ENCODE measurements at places on chromosomes 7 and 10.
A peak's percentile ranks its signal among the peaks of the same experiment; 100 is the strongest.

DNA sequence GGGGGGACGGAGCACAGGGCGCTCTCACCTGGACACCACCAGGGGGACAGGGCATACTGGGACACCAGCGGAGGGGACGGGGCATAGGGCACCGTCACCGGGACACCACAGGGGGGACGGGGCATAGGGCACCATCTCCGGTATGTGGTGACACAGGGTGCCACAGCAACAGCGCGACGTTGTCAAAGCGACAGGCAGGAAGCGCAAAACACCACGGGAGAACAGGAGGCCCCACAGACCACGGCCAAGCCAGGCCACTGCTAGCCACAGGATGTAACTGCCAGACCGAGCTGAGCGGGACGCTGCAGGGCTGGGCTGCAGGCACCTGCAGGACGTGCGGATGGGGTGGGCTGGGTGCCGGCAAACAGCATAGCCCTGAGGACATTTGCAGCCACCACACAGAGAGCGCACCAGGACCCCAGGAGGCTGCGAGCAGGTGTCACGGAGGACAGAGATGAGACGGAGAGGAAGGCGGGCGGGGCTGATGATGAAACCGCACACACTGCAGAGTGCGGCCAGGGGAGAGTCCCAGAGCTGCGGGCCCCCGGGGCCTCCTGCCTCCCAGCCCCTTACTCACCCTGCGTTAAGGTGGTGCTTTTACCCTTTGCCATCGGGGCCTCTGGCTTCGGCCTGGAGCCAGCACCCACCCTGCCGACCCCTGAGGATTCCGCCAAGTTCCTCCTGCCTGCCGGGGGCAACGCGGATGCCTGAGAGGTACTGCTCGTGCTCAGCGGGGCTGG lies 17.5 kb downstream of the MICALL2 start:
- DNase-seq: no peak

DNA sequence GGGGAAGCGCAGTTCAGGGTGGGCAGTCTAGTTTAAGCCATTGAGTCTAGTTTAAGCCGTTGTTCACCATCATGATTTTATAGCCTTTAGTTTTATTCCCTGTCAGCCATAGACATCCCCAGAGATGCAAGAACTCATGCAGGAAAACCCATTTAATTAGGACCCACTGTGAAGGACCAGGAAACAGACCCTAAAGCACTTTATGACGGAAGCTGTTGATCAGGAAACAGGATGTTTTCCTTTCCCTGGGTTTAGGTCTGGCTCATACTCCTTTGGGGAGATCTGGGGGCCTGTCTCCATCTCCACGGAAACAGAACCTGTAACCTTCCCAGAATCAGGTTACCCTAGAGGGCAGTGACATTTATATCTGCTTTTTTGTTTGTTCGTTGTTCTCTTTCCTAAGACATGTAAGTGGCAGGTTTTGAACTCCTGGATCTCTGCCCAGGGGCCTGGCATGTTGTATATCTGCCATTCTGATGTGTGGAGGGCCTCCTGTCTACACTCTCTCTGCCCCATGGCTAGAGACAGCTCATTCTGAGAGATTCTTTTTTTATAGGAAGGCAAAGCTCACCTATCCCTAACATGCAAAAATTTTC lies 657.2 kb upstream of the GALNT17 start:
- DNase-seq: no peak

DNA sequence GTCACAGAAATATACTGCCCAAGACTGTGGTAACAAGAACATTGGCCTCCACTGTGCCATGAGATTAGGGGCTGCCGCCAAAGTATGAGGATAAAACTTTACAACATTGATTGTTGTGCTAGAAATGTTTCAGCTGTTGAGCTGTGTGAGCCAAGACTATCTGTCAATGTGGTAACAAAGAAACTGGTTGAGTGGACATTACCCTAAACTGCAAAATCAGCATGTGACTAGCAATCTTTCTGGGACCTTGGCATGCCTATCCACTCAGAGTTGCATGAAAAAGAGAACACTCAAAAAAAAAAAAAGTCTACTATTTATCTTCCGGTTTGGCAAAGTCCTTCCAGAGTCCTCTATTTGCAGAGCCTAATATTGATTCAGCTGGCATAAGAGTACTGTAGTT lies 605.6 kb upstream of the CNTNAP2 start:
- no peak for DNase-seq

GRCh38 chr7:92876836-92877235 lies 40.5 kb upstream of the CDK6 start:
- DNase-seq: no peak

DNA sequence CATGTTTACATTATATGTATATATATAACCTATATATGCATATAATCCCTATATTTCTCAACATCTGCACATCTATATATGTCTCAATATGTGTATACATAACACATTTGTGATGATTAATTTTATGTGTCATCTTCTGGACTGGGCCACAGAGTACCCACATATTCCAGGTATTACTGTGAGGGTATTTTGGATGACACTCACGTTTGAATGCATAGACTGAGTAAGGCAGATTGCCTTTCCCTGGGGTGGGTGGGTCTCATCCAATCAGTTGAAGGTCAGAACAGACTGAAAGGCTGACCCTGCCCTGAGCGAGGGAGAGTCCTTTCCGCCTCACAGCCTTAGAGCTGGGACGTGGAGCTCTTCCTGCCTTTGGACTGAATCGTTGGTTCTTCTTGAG lies 295.2 kb upstream of the PFKP start:
- no peak for DNase-seq

DNA sequence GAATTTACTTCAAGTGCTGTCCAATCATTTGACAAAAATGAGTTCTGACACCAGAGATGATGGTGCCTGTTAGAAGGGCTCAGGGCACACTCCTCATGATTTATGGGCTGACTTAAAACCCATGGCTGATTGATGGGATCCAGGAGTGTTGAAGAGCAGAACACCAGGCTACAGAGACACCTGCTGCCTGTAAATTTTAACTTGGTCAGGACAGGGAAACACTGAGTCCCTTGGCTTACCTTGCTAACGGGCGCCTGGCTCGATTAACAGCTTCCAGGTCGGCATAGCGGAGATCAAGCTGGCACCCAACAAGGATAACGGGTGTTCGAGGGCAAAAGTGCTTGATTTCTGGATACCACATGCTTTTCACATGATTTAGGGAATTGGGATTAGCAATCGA lies 51.4 kb downstream of the RHOBTB1 start:
- no peak for DNase-seq

DNA sequence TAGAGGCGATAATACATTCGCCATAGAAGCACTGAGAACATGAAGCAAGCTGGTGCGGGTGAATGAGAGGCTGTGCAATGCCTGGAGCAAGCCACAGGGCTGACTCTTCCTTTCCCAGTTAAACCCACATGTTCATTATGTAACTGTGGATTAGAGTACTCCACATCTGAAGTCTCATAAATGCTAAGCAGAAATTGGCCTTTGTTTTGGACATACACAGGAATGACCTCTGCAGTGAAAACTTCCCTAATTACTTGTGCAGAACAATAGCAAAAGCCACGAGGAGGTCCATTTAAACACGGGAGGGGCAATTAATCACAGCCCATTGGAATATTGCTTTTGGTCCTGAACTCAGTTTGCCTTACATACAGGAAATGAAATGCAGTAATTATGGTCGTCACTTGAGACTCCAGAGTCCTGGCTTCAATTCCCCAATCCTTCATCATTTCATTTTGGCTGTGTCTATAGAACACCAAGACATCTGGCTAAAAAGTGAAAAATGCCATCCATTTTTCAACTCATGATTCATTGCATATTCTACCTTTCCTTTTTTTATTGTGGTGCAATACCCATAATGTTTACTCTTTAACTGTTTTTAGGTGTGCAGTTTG lies 78.7 kb upstream of the CXCL12 start:
- peak; percentile 80 for DNase-seq

DNA sequence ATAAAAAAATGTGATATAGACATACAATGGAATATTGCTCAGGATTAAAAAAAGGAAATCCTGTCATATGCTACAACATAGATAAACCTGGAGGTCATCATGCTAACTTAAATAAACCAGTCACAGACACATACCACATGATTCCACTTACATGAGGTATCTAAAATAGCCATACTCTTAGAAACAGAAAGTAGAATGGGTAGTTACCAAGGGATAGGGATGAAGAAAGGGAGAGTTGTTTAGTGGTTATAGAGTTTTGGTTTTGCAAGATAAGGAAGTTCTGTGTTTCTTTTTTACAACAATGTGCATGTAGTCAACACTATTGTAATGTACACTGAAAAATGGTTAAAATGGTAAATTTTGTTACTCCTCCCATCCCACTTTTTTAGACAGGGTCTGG lies 30.5 kb downstream of the BICC1 start:
- no peak for DNase-seq

DNA sequence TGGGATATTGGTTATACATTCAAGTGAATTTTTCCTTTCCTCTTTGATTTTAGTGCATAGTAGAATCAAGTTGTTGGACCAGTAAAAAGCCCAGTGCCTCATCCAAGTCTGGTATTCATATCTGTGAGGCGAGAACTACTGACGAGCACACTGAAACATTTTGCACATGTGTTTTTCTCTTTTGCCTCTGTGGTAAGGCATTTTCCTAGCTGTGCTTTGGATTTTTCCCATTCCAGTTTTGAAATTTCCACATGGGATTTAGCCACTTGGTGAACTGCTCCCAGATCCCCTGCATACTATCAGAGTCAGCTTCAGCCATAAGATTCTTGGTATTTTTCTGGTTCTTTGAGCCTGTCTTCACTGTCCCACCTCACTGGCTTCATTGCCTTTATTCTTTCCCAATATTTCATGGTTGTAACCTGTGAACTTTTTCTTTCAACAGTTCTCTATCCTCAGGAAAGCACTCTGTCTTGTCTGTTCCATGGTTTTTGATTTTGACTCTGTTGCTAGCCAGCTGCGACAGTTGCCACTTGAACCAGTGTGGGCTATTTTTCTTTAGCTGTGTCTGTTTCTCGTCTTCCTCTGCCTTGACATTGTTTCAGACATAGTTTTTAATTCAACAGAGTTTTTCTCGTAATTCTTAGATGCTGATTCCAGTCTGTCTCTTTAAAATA lies 239.0 kb downstream of the REEP3 start:
- DNase-seq: no peak

DNA sequence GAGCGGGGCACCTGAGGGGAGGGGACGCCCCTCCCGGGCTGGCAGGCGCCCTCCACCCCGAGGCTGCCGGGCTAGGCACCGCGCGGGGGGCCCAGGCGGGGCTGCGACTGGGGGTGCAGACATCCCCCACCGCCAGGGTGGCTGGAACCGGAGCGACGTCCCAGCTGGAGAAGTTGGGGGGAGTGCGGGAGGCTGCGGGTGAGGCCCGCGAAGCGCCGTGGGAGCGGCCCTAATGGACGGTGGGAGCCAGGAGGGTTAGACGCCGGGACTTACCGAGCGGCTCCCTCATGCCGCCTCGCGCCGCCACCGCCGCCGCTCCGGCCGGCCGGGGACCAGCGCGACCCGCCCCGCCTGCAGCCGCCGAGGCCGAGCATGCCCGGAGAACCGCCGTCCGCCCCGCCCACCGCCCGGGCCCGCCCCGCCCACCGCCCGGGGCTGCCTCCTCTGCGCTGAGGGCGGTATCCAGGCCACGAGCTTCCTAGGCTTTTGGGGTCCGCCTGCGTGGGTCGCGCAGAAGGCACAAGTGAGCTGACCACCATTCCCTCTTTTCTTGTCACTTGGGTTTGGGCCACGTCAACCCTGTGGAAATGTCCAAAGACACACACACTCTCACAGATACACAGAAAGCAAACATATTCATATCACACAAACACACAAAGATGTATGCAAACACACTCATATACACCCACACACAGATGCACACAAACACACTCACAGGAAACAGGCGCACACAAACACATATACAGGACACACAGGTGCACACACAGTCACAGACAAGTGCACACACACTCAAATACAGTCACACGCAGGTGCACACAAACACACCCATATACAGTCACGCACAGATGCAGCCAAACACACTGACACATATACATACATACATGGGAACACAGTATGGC lies at the start of gene JCAD:
TSS of gene JCAD (minus strand) at position 378 of the 899 bp plus-strand sequence. CDS start 11,774 bp downstream, outside the sequence.
- DNase-seq: no peak

DNA sequence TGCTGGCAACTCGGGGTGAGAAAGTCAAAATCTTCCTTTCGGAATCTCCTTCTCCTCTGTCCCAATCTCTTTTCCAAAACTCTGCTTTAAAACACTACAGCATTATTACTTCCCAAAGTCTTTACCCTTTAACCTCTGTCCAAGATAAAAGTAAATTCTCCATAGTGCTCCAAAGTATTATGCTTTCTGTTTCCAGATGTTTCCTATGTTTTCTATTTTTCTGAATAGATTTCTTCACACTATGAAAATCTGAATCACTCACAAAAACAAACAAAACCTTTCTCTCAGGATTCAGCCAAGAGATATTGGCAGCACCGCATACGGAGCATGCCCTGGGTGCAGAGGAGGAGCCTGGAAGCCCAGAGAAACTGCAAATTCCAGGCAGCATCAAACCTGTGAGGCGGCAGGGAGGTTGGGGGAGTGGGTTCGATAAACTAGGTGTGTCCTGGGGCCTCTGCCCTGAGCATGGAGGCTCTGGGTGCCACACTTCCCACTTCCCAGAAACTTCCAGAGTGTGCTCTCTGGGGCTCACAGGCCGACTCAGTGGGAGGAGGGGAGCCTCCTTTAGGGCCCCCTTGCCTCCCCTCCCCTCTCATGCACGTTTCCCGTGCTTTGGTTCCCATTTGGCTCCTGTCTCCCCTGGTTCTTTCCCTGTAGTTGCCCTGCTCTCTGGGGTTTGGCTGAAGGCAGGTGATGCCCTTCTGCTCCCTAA lies 35.6 kb downstream of the VIPR2 start:
- DNase-seq: no peak

- no peak for DNase-seq
Measured at GRCh38 chr10:132840698-132841614, 55.0 kb upstream of the NKX6-2 start.

DNA sequence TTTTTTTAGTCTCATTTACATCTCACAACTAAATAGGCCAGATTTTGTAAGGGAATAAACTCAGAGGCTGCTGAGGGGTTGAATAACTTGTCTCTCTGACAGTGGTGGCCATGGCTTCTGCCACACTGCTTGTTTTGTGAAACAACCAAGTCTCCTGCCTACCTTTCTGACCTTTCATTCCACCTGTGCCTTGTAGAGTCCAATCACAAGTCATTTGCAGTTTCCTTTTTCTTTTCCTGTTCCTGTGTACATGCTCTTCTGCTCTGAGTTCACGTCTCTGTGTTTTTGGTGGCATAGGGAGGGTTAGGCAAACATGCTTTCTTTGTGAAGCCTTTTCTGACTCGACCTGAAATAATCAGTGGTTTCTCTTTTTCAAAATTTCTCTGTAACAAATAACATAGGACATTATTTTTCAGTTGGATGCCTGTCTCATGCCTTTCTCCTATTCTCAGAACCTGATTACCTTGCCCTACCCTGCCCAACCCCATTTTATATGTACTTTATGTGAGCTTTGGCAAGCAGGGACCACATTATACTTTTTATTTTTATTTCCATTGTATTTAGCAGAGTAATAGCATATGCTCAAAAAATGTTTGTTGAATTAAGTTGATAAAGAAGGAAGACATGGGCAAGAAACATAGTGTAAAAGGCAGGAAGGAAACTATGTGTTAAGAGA lies 81.7 kb downstream of the HDAC9 start:
- no peak for DNase-seq

DNA sequence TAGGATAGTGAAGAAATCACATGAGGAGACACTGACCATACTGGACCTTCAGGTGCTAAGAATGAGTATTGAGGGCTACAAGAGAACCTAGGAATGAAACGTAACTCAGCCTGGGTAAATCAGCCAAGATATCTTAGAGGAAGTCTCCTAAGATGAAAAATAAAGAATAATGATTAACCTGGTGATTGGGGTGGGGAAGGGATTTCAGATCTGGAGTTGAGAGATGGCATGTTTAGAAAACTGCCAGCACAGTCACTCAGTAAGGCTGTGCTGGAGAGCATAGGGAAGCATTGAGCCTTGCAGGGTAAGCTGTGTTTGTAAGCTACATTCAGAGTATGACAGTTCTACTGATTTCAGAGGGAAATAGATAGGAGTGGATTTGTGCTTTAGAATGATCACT lies 1.9 kb upstream of the MALRD1 start:
- no peak for DNase-seq

All from AG09309 (cell line).